ENCODE measurements at places on chromosomes 5 and 9.

DNA sequence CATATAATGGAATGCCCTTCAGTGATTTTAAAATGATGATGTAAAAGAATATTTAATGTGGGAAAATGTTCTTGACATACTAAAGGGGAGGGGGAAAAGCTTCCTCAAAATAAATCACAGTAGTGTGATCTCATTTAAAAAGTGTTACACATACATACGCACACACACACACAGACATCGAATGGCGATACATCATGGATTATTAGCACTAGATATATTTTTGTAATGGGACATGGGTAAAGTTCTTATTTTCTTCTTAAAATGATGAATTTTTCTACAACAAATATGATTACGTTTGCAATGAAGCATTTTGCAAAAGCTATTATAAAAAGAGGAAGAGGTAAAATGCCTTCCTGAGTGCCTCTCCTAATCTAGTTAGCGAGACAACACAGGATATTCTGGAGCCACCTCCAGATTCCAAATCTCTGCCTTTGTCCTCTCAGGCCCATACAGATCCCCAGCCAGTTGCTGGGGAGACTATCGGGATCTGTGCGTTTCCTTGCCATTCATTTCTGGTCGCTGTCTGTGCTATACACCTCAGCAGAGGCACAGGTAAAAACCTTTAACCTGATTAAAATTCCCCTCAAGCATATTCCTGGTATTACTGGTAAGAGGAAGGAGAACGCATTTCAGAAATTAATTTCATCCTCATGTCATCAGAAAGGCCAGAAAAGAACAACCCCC lies 69.6 kb downstream of the SLC28A3 start:
- DNase-seq, result no peak

DNA sequence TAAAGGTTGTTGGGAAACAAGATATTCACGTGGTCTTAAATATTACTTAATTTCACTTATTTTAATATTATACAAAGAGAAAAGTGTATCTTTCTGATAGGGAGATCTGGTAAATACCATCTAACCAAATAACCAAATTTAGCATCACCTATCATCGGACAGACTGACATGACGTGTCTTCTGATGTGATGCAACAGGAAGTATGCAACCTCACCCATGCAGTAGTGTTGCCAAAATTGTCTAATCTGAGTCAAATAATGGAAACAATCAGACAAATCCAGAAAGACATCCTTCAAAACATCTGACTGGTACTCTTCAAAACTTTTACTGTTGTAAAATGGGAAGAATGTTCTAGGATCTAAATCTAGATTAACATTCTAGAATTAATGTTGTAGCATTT lies 148.0 kb downstream of the FGF1 start:
- DNase-seq, result peak; percentile 60

DNA sequence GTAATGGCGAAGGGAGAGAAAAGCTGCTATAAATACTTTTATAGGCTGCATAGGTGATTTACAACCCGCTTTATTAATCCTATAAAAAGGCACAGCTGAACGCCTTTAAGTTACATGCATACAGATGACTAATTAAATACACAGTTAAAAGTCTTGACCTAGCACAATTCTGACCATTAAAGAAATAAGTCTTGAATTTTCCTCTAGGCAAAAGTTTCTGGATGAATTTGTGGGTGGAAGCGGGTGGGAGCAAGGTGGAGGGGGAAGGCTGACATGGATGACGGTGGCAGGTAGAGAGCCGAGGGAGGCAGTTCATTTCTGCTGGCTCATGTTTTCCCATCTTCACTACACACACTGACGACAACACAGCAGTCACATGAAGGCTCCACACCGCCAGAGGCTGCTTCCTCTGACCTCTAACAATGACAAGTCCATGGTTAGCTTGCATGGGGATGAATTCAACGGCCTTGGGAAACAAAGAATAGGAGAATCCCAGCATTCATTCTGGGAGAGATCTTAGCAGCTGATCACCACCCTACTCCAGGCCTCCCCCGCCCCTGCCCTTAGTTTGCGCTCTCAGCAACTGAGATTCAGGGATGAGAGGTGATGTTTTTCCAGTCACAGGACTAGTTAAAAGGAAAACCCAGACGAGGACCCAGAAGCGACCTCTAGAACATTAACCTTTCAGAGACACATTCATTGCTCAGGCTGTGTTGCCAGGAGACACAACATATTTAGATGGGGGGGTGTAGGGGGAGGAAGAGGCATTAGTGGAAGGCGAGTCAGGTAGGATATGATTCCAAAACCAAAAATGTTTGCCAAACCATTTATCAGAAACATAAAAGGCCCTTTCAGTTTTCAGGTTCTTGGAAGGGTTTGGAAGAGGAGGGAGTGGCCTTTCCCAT lies 329.3 kb downstream of the PIK3R1 start:
- DNase-seq, result no peak

DNA sequence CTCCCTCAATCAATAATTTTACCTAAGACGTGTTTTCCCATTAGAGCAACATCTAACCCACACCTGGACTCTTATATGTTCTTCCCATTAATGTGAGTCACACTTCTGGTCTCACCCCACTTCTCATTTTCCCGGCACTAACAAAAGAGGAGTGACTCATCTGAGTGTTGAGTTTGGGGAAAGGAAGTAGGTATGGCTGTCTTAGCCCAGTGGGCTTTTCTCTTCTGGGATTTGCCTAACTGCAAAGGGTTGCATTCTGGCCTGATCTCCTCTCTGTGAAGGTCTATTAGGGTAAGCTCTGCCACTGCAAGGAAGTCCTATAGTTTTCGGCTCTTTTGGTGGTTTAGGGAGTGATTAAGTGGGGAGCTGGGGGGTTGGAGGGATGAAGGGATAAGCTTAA lies 195.6 kb downstream of the KIAA0825 start:
- DNase-seq, result peak; percentile 73

- DNase-seq, result no peak
Measured at GRCh38 chr9:95083086-95083768, 234.3 kb downstream of the FANCC start.

- peak; percentile 39 for DNase-seq
Measured at GRCh38 chr9:128771094-128771721, 519 bp downstream of the ZER1 start.

GRCh38 chr5:5483350-5483749 lies 60.9 kb downstream of the ICE1 start:
- no peak for DNase-seq

- DNase-seq, result peak; percentile 16
Measured at GRCh38 chr5:17340819-17341218, 123.4 kb downstream of the BASP1 start.

- DNase-seq, result peak; percentile 52
Measured at GRCh38 chr5:142446131-142446959, 121.5 kb upstream of the SPRY4 start.

- DNase-seq, result peak; percentile 53
Measured at GRCh38 chr5:33608344-33609041, 167.7 kb downstream of the TARS1 start.

DNA sequence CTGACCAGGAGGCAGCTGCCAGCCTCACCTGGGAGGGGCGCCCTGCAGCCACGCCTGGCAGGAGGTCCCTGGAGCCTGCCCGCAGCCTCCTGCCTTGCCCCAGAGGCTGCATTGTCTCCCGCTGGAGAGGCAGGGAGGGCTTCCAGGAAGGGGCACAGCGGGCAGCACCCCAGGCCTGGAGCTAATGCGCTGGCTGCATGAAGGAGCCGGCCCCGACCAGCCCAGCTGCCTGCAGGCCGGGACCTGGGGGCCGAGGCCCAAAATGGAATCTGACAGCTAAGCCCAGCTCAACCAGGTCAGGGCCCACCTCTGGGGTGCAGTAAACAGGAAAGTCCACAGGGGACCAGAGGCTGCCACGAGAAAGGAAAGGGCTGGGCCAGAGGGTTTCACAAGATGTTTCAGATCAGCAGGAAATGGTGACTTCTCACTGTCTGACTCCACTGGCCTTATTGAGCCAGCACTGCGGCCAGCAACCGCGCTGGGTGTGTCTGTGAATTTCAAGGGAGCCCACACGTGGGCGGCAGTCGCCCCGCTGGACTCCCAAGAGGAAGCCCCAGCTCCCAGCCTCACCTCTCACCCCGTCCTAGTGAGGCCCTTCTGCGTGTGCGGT lies 18.6 kb upstream of the NOTCH1 start:
- DNase-seq, result peak; percentile 81

- no peak for DNase-seq
Measured at GRCh38 chr5:56026863-56027300, 32.1 kb upstream of the IL6ST start.

GRCh38 chr9:104745852-104746251 lies 1.6 kb upstream of the NIPSNAP3A start:
- DNase-seq, result no peak

DNA sequence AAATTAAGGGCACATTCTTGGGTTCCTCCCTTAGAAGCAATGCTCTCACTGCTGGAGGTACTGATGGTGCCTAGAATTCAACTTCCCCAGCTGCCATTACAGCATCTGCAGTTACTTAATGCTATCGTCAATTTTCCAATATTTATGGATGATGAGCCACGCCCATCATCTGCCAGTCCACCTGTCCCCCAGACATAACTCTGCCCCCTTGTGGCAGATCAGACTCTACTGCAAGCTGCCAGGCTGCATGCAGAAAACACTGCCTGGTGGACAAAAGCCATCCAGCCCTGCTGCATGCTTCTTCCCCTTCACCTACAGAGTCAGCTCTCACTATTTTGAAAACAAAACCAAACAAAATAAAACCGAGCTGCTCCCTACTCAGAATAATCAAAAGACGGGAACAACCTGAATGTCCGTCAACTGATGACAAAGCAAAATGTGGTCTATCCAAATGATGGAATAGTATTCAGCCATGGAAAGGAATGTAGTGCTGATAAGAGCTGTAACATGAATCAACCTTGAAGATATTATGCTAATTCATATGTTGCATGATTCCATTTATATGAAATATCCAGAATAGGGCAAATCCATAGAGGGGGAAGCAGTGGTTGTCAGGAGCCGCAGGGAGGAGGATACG lies 66.4 kb downstream of the RETREG1 start:
- peak; percentile 66 for DNase-seq

DNA sequence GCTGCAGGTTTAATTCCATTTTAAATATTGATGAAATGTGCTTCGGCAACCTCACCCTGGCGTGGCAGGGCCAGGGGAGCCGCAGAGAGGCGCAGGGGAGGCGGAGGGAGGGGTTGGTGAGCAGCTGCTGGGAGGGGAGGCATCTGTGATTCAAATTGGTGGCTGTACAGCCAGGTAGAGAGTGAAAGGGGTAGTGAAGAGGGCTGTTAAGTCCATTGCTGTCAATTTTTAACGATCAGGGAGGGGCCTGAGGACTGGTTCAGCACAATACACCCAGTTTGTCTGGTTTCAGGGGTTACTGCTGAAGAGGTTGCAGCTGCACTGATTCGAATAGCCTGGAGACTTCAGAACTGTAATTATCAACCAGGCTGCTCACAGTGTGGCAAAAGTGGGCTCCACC lies 31.3 kb downstream of the LHX6 start:
- DNase-seq, result no peak

DNA sequence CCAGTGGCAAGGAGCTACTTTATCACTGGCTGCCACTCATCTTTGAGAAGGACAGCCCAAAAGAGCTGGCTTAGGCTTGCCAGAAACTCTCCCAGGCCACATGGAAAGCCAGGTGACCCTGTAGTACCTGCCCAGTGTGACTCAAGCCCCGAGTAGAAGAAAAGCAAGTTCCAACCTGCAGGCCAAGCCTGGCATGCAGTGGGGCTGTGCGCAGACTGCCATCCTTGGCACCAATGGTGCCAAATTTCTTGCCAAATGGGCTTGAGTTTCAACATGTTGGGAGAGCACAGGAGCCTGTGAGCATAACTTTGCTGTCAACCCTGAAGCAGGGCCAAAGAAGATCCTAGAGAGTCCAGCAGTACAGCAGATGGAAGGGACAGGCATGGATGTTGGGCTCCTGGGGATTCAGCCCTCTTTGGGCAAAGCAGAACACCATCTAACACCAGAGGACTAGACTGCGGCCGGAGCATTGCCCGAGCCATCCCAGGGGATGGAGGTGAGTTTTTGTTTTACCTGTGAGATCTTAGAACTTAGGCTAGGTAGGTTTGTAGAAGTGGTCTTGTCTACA lies 27.3 kb upstream of the SHB start:
- no peak for DNase-seq

- no peak for DNase-seq
Measured at GRCh38 chr9:125360601-125361000, 99.0 kb downstream of the GAPVD1 start.

DNA sequence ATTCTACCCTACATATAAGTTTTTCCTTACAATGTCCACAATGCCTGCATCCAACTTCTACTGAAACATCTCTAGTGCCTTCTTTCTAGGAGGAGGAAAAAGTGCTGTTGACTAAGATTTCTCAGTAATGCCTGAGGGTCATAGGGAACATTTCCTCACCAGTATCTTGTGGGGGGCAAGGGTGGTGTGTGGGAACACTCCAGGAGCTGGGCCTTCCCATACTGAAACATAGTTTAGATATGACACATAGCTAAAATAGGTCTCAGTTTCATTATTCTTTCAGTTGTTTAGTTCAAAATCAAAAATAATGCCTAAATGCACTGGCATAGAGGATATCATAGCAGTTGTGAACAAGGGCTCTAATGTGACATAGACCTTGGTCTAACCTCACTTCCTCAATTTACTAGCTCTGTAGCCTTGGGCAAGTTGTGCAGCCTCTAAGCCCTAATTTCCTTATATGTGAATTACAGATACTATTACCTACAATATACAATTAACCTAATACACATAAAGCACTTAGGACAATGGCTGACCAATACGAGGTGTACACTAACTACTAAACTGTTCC lies 66.1 kb downstream of the HAPLN1 start:
- DNase-seq, result no peak

- DNase-seq, result no peak
Measured at GRCh38 chr9:70367305-70367930, 47.0 kb downstream of the KLF9 start.

GRCh38 chr5:93250424-93250823 lies 330.6 kb downstream of the NR2F1-AS1 start:
- DNase-seq, result no peak
